ENCODE measurements at places on chromosomes 4 and X.

GRCh38 chr4:185638548-185639301 lies 103.4 kb upstream of the PDLIM3 start:
- DNase-seq, result no peak
- H3K27me3 ChIP-seq, result no peaks in the 10 kb centered on the region
- peaks cover 9% of the 10 kb centered on the region for H3K36me3 ChIP-seq
- H3K4me3 ChIP-seq, result no peak overlapping the region
- H3K4me1 ChIP-seq, result no peaks in the 10 kb centered on the region

- peak within 1 kb of the TSS; percentile 82 for H3K27ac ChIP-seq
- DNase-seq, result peak; percentile 99
- H3K36me3 ChIP-seq, result no peaks in the 10 kb centered on the region
- H3K4me1 ChIP-seq, result no peaks in the 10 kb centered on the region
- H3K4me3 ChIP-seq, result peak within 1 kb of the TSS; percentile 70
These were observed at the start of gene SMC1A for GRCh38 chrX:53422086-53422860. SMC1A (minus strand) TSS chrX:53422654; CDS start chrX:53422600, 54 bp downstream.

DNA sequence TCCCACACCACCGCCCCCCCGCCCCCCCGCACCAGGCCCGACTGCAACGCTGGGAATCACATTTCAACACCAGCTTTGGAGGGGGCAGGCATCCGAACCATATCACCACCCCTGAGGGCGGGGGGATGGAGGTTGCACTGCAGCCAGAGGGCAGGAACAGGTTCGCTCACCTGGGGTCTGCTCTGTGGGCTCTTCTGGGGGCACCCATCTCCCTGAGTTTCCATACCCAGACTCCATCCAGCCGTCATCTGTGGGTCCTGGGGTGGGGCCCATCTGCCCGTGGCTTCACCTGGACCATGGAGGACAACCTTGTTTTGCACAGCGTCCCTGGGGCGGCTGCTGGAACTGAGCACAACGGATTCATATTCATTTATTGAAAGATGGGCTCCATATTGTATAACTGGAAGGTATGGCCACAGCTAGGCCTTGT lies 6.9 kb downstream of the PSAPL1 start:
- no peaks in the 10 kb centered on the region for H3K27me3 ChIP-seq
- no peak overlapping the region for H3K27ac ChIP-seq
- peaks cover 2% of the 10 kb centered on the region for H3K4me1 ChIP-seq
- no peaks in the 10 kb centered on the region for H3K36me3 ChIP-seq

- no peak overlapping the region for H3K27ac ChIP-seq
- H3K4me3 ChIP-seq, result no peak overlapping the region
- DNase-seq, result peak; percentile 86
- no peaks in the 10 kb centered on the region for H3K36me3 ChIP-seq
- peaks cover 29% of the 10 kb centered on the region for H3K27me3 ChIP-seq
These were observed 208.4 kb downstream of the NWD2 start for GRCh38 chr4:37452952-37453280.

- no peaks in the 10 kb centered on the region for H3K36me3 ChIP-seq
- no peak overlapping the region for H3K27ac ChIP-seq
- DNase-seq, result no peak
- no peak overlapping the region for H3K4me3 ChIP-seq
- H3K4me1 ChIP-seq, result no peaks in the 10 kb centered on the region
- H3K27me3 ChIP-seq, result peaks cover 10% of the 10 kb centered on the region
These were observed 38.2 kb downstream of the PPP1R2C start for GRCh38 chrX:42739741-42740140.
